ENCODE measurements at places on chromosomes 12 and 14. TPM values are rescaled to one million over a fixed set of nuclear protein-coding genes. Genes with fewer than 3 reads are reported as not detected.

Gene AKAP3
- 1.1 TPM for polyA plus RNA-seq

Gene COX6A1
- polyA plus RNA-seq: 427 TPM

Gene BAZ2A
- polyA plus RNA-seq: 42.5 TPM

Gene DAAM1
- polyA plus RNA-seq: 36.3 TPM

Gene ANKRD33
- not detected for polyA plus RNA-seq

Gene PRR4
- polyA plus RNA-seq: 1.7 TPM

Gene PTPRO
- 0.35 TPM for polyA plus RNA-seq

Gene ENDOU
- polyA plus RNA-seq: 0.09 TPM

Gene NID2
- 2,513 TPM for polyA plus RNA-seq

Gene ABHD12B
- polyA plus RNA-seq: not detected

Data from fibroblast of lung (primary cell).